Suppressor macrophage treated with lipopolysaccharide for 1 hour (primary cell): ENCODE measurements at places on chromosomes 1 and 21.

DNA sequence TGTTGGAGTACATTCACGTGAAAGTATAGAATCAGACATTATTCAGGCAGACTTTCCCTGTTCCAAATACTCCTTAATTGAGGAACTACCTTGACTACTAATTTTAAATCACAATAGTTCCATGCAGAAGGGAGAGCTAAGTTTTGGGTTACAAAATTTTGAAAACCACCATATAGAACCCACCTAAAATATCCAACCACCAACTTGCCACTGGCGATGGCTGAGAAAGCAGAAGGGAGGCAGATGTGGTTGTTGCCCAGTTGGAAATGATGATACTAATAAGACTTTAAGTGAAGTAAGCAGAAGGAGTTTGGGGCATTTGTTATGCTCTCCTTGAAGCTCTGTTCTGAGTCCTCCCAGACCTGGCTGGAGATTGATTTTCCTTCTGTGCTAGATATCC lies 190.7 kb downstream of the HLX start:
- DNase-seq: peak; percentile 43

GRCh38 chr1:58812468-58812867 lies 28.6 kb upstream of the JUN start:
- no peak for DNase-seq

GRCh38 chr1:175749075-175749474 lies 5.7 kb upstream of the TNR start:
- no peak for DNase-seq

GRCh38 chr1:19844731-19845495 lies 29.8 kb upstream of the RNF186 start:
- DNase-seq: no peak

DNA sequence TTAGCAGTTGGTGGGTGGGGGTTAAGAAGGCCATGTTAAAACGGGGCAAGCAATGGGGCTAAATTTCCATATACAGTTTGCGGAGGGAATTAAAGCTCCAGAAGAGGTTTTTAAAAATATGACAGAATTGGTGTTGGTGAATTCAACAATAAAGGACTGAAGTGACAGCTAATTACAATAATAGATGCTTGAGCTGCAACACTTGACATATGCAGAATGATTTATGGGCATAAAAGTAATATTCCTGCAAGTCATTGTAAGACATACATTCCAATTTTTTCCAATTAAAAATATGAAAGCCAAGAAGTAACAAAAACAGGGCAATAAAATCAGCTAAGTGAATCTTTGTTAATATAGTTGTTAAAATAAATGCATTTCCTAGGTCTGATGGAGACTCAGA lies 202.2 kb upstream of the MAP1LC3C start:
- DNase-seq: no peak

DNA sequence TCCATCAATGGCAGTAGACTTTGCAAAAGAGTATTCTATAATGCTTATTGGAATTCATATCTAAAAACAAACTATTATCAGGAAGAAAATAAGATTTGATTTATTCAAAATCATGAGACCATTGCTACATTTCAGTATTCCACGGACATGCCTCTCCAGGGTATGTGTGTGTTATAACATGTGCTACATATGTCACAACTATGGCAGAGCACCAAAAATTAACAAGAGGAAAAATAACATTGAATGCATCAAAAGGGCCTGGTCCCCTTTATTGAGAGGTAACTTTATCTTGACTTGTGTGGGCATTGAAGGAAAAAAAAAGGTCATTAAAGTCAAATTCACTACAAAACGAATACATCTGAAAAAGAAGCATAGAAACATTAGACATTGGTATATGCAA lies 22.6 kb upstream of the LRRC8B start:
- no peak for DNase-seq

GRCh38 chr1:116918714-116919357 lies 9.1 kb downstream of the PTGFRN start:
- DNase-seq: no peak
